ENCODE measurements at places on chromosomes 16 and 17. TPM values are rescaled to one million over a fixed set of nuclear protein-coding genes. Genes with fewer than 3 reads are reported as not detected.

NAE1 gene
- 106 TPM for total RNA-seq

KRT32 gene
- not detected for total RNA-seq

CBFA2T3 gene
- not detected for total RNA-seq

TPPP3 gene
- total RNA-seq, result not detected

NT5M gene
- total RNA-seq, result 0.63 TPM

CRHR1 gene
- not detected for total RNA-seq

TGFB1I1 gene
- 88.5 TPM for total RNA-seq
